ENCODE measurements at places on chromosomes 7 and 10. TPM values are rescaled to one million over a fixed set of nuclear protein-coding genes. Genes with fewer than 3 reads are reported as not detected.

Gene GBX1
- not detected for total RNA-seq

Gene TMEM225B
- 0.76 TPM for total RNA-seq

Gene VCL
- 9.7 TPM for total RNA-seq

Gene SEC24C
- total RNA-seq, result 101 TPM

Gene EPDR1
- total RNA-seq, result 0.82 TPM

Gene PAX4
- not detected for total RNA-seq

Gene C10orf95
- total RNA-seq, result 0.30 TPM

Gene TET1
- 0.82 TPM for total RNA-seq

Gene SCART1
- total RNA-seq, result 3.8 TPM

Gene HECW1
- not detected for total RNA-seq

Gene C1QL3
- 0.20 TPM for total RNA-seq

Gene STOX1
- 0.84 TPM for total RNA-seq

Gene PDE6C
- total RNA-seq, result not detected

Gene HOXA2
- total RNA-seq, result not detected

Gene BLNK
- total RNA-seq, result not detected

Gene RFC2
- 80.1 TPM for total RNA-seq

Gene HTR5A
- not detected for total RNA-seq

Gene SPDYE2
- total RNA-seq, result not detected

Gene CACNB2
- not detected for total RNA-seq

Gene TUBAL3
- total RNA-seq, result not detected
